Lower lobe of right lung (tissue), 2 donors: ENCODE measurements at places on chromosomes 16 and 17. TPM values are rescaled to one million over a fixed set of nuclear protein-coding genes. Genes with fewer than 3 reads are reported as not detected.

GRCh38 chr17:49018116-49018612 is 21.0 kb downstream of the IGF2BP1 start:
- no peaks in the 10 kb centered on the region for H3K36me3 ChIP-seq
- H3K4me3 ChIP-seq, result no peak overlapping the region
- no peaks in the 10 kb centered on the region for H3K4me1 ChIP-seq
- no peak overlapping the region for H3K27ac ChIP-seq
- peaks cover 46% of the 10 kb centered on the region for H3K27me3 ChIP-seq

Gene TBC1D28
- total RNA-seq, result not detected

Gene GOSR2
- 55.2 TPM for total RNA-seq

- H3K36me3 ChIP-seq, result no peaks in the 10 kb centered on the region
- H3K4me3 ChIP-seq, result peak overlapping the region; percentile 1
- no peaks in the 10 kb centered on the region for H3K27me3 ChIP-seq
- peaks cover 51% of the 10 kb centered on the region for H3K4me1 ChIP-seq
- peak overlapping the region; percentile 71 for H3K27ac ChIP-seq
These were observed 13.7 kb downstream of the ZNRF1 start for GRCh38 chr16:75012380-75013081.

- peak overlapping the region; percentile 88 for H3K27ac ChIP-seq
- peaks cover 41% of the 10 kb centered on the region for H3K4me1 ChIP-seq
These were observed 561 bp downstream of the ZNF423 start for GRCh38 chr16:49855280-49855821.

Gene TBC1D3K
- not detected for total RNA-seq

Gene SMIM36
- total RNA-seq, result not detected
